ENCODE measurements at places on chromosomes 3 and 15.

GRCh38 chr3:45546126-45546620 is 48.4 kb upstream of the LIMD1 start:
- DNase-seq: no peak

GRCh38 chr3:56918111-56918568 is 116.4 kb upstream of the ARHGEF3 start:
- no peak for DNase-seq

GRCh38 chr3:12957339-12957738 is 115.9 kb downstream of the IQSEC1 start:
- DNase-seq: no peak

- no peak for DNase-seq
Measured at GRCh38 chr15:40511093-40511471, 40.3 kb downstream of the CHST14 start.

DNA sequence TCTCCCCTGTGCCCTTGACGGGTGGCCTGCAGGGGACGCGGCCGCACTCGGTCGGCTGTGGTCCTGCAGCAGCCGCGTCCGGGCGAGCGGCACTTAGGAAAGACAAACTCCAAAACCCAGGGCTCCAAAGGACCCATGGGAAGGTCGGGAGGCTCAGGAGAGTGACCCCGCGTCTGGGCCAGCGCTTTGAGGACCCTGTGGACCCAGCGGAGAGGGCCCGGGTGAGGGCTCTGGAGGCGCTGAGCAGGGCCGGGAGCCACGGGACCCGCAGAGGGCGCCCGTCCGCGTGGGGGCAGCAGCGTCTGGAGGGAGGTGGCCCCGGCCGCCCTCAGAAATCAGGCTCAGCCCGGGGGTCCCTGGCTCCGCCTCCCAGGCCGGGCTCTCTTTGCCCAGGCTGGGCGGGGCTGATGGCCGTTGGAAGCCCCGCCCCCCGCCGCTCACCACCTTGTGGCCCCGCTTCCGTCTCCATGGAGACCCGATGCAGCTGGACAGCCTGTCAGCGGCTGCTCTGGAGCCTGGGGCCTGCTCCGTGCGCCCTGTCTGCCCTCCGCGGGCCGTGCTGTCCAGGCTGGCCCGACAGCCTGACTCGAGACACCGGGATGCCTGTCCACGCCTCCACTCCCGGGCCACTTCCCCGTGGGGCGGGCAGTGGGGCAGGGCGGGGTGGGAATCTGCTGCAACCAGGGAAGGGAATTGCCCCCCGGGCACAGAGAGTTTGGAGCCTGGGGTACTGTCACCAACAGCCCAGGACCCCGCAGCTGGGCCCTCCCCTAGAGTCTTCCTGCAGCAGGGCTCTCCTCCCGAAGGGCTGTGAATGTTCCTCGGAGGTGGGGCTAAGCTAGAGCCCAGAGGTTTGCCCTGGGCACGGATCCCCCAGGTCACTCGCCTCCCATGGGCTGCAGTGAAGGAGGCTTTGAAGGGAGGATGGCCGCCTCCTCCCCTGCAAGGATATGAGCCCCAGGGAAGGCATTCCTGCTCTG is 34.8 kb upstream of the RPL32 start:
- no peak for DNase-seq

DNA sequence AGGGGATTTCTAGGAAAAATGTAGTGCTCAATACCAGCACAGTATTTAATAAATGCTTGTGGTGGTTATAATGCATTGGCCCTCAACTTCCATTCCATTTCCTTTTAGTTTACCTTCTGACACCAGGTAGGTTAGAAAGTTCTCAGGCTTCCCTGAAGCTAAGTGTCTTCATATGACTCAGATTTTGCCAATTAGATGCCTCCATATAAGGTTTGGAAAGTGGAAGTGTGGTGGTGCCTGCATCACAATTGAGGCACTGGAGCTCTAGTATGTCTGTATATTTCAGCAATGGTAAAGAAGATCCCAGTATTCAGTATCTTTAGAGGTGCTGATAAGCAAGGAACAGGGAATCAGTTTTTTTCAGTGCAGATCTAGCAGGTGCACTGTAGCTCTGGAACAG is 18.3 kb downstream of the XRN1 start:
- no peak for DNase-seq

- no peak for DNase-seq
Measured at GRCh38 chr15:91853948-91854638, 585 bp downstream of the SLCO3A1 start.

DNA sequence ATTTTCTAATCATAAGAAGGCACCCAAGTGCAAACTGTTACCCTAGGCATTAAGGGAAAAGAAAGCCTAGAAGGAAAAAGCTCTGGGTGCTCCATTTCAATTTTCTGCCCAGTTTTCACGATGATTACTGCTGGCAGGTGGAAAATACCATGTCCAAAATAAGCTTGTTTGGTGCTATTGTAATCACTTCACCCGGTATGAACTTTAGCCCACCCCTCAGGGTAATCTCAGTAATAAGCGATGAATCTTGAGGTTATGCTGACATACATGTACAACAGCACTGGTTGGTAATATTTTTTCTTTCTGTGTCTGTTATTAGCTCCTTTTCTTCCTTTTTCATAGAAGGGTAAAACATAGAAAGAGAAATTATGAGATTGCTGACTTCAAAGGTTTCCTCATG is 88.6 kb upstream of the MEX3B start:
- DNase-seq: no peak

GRCh38 chr15:100022806-100023205 is 289.6 kb upstream of the LYSMD4 start:
- no peak for DNase-seq

DNA sequence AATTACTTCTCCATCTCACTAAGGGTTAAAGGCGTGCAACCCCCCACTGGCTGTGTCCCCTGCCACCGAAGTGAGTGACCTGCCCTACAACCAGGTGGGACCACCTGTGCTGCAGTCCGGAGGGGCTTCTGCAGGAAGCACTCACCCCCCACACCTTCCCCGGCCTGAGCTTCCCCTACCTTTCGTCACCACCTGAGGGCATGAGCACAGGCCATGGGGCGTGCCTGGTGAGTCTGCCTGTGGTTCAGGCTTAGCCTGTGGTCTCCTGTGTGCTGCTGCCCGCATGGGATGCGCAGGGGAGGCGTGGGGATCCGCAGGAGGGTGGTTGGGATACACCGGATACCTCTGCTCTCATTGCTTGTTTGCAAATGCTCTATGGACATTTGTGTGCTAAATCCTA is 46.0 kb downstream of the KLHL25 start:
- DNase-seq: no peak

DNA sequence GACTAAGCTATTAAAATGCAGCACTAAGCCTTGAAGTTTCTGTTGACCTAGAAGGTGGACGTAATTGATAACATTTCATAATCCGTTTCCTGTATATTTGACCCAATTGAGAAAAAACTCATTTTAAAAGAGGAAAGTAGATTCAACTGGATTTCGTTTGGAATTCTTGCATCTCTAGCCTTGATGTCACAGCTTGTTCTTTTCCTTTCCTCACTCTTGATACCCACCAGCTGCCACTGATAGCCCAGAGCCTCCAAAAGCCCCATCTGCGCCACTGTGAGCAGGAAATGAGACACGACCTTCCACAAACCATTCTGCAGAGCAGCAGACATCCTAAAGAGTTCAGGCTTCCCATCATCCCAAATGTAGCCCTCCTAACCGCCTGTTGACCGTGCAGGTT is 61.8 kb downstream of the FOXB1 start:
- DNase-seq: no peak

DNA sequence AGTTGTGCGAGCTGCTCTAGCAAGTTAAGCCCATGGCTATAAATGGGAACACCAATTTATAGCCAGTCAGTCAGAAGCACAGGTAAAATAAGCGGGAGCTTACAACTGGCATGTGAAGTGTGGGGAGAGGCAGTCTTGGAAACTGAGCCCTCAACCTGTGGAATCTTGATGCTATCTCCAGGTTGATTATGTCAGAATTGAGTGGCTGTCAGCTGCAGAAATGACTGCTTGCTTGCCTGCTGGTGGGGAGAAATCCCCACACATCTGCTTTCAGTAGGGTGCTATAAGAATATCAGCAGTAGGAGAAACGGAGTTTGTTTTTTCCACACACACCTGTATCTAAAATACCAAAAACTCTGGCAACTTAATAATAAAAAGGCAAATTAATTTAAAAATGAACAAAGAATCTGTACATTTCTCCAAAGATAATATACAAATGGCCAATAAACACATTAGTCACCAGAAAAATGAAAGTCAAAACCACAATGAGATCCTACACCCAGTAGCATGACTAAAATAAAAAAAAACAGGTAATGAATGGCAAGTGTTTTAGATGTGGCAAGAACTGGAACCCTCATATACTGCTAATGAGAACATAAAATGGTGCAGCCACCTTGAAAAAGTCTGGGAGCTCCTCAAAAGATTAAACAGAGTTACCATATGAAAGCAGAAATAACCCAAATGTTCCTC is 26.0 kb upstream of the MAP4 start:
- no peak for DNase-seq

DNA sequence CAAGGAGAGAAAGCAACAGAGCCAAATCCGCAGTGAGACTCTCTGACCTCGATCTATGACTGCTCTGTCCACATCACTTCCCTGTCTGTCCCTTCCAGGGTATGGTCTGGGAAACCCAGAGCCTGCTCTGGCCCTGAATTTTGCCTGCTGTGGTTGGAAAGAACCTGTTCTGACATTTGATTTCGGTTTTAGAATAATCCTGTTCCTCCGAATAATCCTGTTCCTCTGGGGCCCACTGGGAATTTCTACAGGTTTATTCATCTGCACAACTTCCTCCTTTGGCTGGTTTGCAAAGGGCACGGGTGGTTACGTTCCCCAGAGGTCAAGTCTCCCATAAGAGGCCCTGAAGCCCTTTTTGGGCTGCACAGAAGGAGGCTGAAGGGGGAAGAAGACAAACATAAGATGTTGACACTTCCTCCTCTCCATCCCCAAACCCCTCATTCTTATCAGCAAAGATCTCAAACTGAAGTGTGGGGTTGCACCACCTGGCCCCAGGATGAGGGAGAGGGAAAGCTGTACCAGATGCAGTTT is 10.6 kb downstream of the LAMP3 start:
- no peak for DNase-seq

GRCh38 chr3:8632402-8633237 is 12.0 kb downstream of the SSUH2 start:
- no peak for DNase-seq

- no peak for DNase-seq
Measured at GRCh38 chr15:45785897-45786296, 151.1 kb downstream of the SQOR start.

DNA sequence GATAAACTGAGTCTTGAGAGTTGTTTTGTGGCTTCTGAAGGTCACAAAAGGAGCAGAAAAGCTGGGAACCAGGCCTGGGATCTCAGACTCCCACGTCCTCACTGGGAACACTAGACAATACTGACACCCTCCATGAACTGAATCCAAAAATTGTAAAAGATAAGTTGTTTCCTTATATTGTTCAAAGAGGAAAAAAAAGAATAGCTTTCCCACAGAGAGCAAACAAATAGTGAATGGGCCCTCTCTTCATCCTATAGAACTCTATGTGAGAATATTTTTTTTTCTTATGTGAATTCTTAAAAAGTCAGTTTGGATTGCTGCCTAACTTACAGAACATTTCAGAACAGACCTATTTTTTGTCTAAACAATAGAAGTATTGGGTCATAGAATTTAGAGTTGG is 203.5 kb downstream of the MECOM start:
- no peak for DNase-seq

GRCh38 chr15:62124176-62124972 is 40.7 kb downstream of the C2CD4B start:
- peak; percentile 18 for DNase-seq

GRCh38 chr3:59937201-59937600 is 887.4 kb upstream of the CFAP20DC start:
- no peak for DNase-seq

DNA sequence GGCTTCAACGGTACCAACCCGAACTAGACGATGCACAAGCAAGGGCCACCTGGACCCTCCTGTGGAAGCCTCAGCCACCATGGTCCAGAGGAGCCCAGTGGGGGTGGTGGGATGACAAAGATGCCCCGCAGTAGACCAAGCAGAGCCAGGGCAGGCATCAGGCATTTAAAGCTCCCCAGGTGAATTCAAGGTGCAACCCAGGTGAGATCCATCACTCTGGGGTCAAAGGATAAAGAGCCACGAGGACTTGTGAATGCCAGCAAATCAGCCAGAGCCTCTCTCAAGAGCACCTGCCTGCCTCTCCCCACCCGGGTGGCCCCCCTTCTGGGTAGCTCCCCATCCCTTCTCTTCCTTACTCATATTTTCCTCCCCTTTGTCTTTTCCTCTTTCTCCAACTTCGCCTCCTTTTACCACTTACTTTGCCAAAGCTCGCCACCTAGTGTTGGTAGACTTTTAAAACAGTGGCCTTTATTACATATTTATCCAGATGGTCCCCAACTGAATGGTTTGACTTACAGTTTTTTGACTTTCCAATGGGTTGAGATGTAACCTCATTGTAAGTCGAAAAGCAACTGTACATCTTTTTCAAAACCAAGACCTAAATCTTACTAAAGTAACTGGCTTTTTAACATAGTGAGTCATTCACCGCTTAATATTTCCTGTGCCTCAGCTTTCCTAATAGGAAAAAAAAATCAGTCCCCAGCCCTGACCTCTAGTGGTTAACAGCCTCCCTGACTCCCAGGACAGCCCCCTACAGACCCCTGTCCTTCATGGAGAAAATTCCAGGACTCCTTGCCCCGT is 18.8 kb downstream of the PLA2G4F start:
- DNase-seq: peak; percentile 29

- DNase-seq: peak; percentile 40
Measured at GRCh38 chr3:196144383-196145105, 62.7 kb upstream of the TFRC start.

GRCh38 chr3:106643684-106644161 is 733.5 kb upstream of the CCDC54 start:
- no peak for DNase-seq

DNA sequence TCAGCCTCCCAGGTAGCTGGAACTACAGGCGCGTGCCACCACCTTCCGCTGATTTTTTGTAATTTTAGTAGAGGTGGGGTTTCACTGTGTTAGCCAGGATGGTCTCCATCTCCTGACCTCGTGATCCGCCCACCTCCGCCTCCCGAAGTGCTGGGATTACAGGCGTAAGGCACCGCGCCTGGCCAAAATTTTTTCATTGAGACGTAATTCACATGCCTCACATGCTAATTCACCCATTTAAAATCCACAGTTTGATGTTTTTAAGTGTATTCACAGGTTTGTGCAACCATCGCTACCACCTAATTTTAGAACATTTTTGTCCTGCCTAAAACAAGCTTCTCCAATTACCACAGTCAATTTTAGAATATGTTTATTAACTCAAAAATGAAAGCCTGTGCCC is 37.1 kb downstream of the SELENOT start:
- no peak for DNase-seq

DNA sequence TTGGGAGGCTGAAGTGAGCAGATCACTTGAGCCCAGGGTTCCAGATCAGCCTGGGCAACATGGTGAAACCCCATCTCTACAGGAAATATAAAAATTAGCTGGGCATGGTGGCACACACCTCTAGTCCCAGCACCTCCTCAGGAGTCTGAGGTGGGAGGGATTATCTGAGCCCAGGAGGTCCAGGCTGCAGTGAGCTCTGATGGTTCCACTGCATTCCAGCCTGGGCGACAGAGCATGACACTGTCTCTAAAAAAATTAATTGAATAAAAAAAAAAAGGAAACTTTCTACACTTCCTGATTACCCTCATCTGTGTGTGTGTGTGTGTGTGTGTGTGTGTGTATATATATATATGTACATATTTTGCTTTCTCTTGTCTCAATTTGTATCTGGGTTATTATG is 31.4 kb downstream of the DIPK2A start:
- DNase-seq: no peak

Data from CD4-positive, alpha-beta T cell treated with Interleukin-15 for 4 hours (primary cell).